SJCRH30 (cell line): ENCODE measurements at places on chromosomes 1 and 21. TPM values are rescaled to one million over a fixed set of nuclear protein-coding genes. Genes with fewer than 3 reads are reported as not detected.

The PTGFR gene
- not detected in 2 replicates for total RNA-seq

GRCh38 chr1:166272851-166273250, 106.0 kb upstream of the FAM78B start:
- DNase-seq = no peak

DNA sequence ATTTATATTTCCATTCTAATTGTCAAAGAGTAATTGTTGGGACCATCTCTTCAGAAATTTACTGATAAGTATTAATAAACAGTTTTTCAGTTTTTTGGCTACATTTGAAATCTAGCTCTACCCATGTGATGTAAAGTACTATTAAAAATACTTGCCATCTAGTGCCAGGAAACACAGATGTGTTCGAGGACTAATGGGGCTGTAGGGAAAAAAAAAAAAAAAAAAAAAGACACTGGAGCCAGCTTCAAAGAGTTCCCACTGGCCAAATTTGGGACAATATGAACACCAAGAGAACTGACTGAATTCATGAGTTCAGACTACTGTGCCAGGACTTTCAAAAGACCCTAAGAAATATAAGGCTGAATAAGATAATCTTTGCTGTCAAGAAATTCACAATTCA, 65.2 kb upstream of the GFI1 start:
- DNase-seq = no peak

GRCh38 chr1:35958558-35958957, 27.7 kb downstream of the AGO3 start:
- no peak for DNase-seq

GRCh38 chr1:193538680-193539079, 352.3 kb upstream of the B3GALT2 start:
- no peak for DNase-seq

- DNase-seq = no peak
Measured at GRCh38 chr1:50568782-50569181, 145.5 kb upstream of the DMRTA2 start.
